ENCODE measurements at places on chromosomes 7 and 10. TPM values are rescaled to one million over a fixed set of nuclear protein-coding genes. Genes with fewer than 3 reads are reported as not detected.

Gene CACNB2
- 50.5 TPM for total RNA-seq

Gene GRID1
- 2.1 TPM for total RNA-seq

Gene MSS51
- 18.1 TPM for total RNA-seq

Gene GFRA1
- 2.7 TPM for total RNA-seq

Gene APBB1IP
- 2.2 TPM for total RNA-seq

Gene PRKAR2B
- 25.4 TPM for total RNA-seq

Gene INSYN2A
- 0.09 TPM for total RNA-seq

Gene VAX1
- total RNA-seq, result not detected

- no peak for DNase-seq
Measured at GRCh38 chr10:49389361-49389933, 6.4 kb downstream of the DRGX start.

DNA sequence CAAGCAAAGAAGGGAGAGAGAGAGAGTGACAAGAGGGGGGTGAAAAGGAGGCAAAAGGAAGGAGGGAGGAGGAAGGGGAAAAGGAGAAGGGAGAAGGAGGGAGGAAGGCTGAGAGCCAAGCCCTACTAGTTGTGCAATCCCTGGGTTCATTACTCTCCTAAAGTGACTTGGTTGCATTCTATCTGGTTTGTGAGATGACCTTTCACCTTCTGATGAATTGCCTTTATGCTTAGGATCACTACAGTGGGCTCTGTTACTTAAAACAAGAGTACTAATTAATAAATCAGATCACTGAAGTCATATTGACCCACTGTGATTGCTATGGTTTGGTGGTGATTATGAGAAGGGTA, 144.9 kb downstream of the KIF20B start:
- no peak for DNase-seq

- no peak for DNase-seq
Measured at GRCh38 chr7:27640884-27641574, 21.7 kb downstream of the HIBADH start.

- no peak for DNase-seq
Measured at GRCh38 chr10:130863044-130863443, 448.5 kb downstream of the TCERG1L start.
